OCI-LY7 (cell line): ENCODE measurements at places on chromosomes 16 and 17. TPM values are rescaled to one million over a fixed set of nuclear protein-coding genes. Genes with fewer than 3 reads are reported as not detected.

OR1A1 gene
- not detected in 2 replicates for total RNA-seq

SSH2 gene
- total RNA-seq = 73.9 and 78.6 TPM in 2 replicates

SERPINF2 gene
- total RNA-seq = 0.76 and 1.0 TPM in 2 replicates

GRCh38 chr16:22189473-22190080, 16.5 kb upstream of the EEF2K start:
- DNase-seq = peak; percentile 79

GRCh38 chr17:20032636-20033035, 23.5 kb downstream of the SPECC1 start:
- no peak for DNase-seq

- DNase-seq = no peak
These were observed 7.9 kb downstream of the ERI2 start for GRCh38 chr16:20798364-20798763.

GRCh38 chr16:71893888-71894228, 1.5 kb upstream of the IST1 start:
- no peak for DNase-seq

- DNase-seq = no peak
These were observed 184.5 kb downstream of the IRF8 start for GRCh38 chr16:86083382-86084002.

- DNase-seq = no peak
These were observed 62.7 kb downstream of the ARHGAP44 start for GRCh38 chr17:12851901-12852435.

DNA sequence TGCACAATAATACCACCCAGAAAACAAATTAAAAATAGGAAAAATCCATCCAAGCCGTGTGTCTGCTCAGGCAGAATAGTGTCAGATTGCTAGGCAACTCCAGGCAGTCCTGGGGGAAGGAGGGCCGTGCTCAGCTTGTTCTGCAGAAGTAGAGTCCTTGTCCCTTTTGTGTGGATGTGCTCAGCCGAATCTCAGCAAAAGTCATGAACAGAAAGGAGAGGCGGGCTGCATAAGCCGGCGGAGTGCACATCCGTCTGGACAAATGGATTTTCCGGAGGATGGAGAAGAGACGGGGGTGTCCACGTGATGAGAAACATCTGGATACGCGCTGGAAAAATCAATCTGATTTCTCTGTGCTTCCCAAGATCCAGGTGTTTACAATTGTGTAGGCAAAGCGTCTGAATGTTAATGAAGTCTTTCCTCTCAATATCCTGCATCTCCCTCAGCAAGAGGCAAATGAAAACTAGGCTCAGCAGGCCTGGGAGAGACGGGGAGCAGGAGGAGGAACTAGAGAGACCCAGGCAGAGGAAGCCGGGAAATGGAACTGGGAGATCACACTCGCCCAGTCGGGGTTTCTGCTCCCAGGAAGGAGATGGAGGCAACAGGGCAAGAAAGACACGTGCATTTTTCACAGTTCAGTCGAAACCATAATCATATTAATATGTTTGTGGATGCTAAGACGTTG, 7.7 kb upstream of the RBFOX3 start:
- no peak for DNase-seq
